ENCODE measurements at places on chromosomes 4 and X.

DNA sequence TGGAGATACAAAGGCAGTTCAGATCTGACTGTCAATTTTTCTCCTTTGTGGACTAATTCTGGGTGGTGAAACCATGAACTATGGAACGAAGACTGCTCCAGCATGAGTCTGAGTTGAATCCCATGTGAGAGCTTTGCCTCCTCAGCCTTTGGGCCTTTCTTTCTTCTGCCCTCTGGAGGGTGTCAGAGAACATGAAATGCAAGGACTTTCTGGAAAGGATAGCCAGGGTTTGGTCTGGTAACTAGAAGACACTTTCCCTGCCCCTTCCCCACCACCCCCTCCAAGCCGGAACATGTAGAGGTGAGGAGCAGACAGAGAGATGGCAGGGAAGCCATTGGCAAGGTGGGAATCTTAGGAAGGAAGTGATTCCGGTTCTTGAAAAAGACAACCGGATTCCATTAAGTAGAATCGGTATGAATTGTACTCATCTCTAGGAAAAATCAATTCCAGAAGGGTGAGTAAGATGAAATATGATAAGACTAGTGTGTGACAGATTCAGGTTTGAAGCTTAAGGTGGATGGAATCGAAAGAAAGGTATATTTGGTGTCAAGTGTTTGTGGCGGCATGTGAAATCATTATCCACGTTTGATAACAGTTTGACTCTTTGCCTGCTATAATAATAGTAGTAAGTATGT, 19.0 kb downstream of the FHL1 start:
- peaks cover 19% of the 10 kb centered on the region for H3K4me1 ChIP-seq
- peak; percentile 30 for DNase-seq

GRCh38 chr4:10180603-10180926, 64.0 kb upstream of the WDR1 start:
- no peak overlapping the region for H3K27ac ChIP-seq
- no peaks in the 10 kb centered on the region for H3K4me1 ChIP-seq
- H3K27me3 ChIP-seq, result no peaks in the 10 kb centered on the region
- no peak overlapping the region for H3K4me3 ChIP-seq

- no peak for DNase-seq
- no peaks in the 10 kb centered on the region for H3K27me3 ChIP-seq
- H3K36me3 ChIP-seq, result no peaks in the 10 kb centered on the region
- no peak overlapping the region for H3K27ac ChIP-seq
- H3K4me3 ChIP-seq, result no peak overlapping the region
Measured at GRCh38 chrX:14356401-14356800, 172.9 kb upstream of the GLRA2 start.

DNA sequence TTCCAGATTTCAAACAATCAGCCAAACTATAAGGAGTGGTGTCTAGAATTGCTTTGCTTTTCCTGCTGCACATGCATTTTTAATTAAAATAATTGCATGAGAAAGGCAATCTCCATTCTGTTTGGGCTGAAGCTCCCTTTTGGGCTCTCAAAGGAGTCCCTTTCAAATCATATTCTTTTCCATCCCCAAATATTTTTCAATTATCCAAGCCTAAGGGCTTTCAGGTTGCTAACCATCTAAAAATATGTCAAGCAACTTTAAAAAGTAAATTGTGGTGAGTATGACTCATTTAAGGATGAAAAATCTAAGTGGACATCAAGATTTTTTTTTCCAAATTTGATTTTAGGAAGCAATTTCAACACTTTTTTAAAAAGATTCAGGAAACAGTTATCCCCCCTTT, 28.4 kb downstream of the PIR start:
- peaks cover 14% of the 10 kb centered on the region for H3K4me1 ChIP-seq
- no peak for DNase-seq
- H3K27me3 ChIP-seq, result no peaks in the 10 kb centered on the region
- H3K4me3 ChIP-seq, result no peak overlapping the region
- no peak overlapping the region for H3K27ac ChIP-seq
- no peaks in the 10 kb centered on the region for H3K36me3 ChIP-seq

Data from GM23338 (cell line).